ENCODE measurements at places on chromosomes 1 and 21.

GRCh38 chr1:26608895-26609294, 79.3 kb downstream of the RPS6KA1 start:
- DNase-seq = no peak

DNA sequence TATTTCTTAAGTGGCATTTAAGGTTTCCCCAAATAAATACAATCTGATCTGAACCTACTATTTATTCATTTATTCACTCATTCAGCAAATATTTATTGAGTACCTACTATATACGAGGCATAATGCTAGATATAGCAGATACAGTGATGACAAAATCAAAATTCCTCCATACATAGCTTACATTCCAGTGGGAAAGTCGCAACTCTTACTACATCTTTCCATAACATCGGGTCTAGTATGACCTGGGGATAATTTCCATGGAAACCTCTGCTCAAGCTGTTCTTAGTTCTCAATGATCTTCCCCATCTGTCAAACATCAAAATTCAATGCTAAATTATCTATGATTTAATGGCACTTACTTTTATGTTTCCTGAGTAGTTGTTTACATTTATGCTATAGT, 70.8 kb upstream of the PRKACB start:
- no peak for DNase-seq

DNA sequence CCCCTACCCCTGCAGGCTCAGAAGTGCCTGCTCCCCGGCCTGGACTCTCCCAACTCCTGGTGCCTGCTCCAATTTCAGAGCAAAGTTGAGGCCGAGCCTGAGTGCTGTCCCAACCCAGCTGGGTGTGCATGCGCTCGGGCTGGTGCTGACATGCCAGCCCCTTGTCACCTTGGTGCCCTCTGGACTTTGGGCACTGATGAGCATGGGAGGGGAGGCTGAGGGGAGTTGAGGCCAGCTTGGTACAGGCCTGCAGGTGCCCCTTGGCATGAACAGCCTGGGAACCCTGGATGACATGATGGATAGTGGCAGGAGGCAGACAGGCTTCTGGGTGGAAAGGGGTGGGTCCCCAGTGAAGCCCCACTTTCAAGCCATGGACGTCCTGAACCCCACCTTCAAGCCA, 366.1 kb upstream of the NEGR1 start:
- no peak for DNase-seq

DNA sequence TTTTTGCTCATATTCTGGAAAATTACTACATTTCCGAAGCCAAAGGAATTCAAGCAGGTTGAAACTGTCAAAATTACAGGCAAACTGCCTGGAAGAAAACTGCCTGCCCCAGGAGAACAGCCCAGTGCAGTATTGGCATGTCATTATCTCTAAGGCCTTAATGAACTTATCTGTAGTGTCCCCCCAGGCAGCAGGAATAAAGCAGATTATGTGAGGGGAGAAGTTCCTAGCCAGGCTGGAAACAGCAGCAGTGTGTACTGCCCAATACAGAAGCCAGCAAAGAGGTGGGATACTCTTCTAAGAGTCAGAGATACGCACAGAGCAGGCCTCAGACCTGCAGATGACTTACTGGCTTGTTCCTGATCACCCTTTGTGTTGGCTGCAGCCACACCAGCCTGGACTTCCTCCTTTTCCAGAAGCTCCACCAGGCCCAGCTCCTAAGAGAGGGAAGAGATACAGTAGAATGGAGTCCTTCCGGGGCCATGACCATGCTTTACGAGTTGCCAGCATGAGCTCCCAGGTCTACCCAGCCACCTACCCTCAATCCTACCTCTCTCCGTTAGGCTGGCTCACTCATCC, 11.7 kb downstream of the IQGAP3 start:
- DNase-seq = no peak

DNA sequence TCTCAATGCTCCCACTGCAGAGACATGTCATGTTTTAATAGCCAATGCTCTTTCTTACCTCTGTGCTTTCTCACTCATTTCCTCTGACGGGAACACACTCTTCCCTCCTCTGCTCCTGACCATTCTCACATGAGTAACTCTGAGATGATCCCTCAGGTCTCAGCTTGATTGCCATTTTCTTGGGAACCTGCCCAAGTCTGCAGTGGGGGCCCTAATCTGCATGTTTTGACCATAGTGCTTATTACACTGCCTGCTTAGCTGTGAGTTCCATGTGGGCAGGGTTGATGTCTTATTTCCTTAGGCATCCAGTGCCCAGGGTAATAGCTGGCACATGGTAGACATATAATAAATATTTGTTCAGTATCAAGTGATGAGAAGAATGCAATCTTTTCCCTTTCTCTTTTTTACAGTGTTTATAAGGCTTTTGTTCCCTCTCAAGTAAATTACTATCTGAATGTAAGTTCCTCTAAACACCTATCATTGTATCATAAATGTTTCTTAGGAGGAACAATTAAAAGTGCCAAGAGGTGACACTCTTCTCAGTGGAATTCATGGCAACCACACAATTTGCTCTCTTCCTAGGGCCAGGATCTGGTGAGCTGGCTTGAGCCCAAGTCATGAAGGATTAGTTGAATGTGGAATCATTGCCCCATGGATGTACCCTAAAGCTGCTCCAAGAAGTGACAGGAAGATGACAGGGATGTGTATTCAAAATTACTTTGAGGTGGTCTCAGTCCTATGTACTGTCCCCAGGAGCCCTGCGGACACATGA, 485.4 kb upstream of the USP24 start:
- no peak for DNase-seq

DNA sequence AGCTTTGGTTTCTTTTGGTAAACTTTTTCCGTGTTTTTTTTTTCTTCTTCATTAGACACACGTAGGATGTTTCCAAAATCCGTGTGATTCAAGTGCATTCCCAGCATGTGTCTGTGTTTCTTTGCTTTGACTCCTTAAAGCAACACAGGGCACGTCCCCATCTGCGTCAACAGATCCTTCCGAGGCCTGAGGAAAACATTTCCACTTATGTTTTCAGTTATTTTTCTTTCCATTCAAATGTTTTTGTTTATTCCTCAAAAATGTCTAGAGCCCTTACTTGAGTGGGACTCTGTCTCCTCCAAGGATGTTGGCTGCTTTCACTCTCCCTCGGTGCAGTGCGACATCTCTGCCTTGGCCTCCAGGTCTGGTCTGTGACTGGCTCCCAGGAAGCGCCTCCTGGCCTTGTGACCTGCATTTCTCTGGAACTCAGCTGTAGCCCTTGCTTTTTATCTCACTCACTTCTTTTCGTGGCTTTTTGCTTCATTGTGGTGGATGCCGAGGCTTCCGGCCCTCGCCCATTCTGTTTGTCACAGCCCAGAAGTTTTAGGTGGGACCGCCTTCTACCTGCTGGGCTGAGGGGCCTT, 31.3 kb upstream of the SLC19A1 start:
- DNase-seq = no peak

GRCh38 chr1:117164209-117164608, 42.7 kb upstream of the TRIM45 start:
- DNase-seq = no peak

GRCh38 chr1:57131701-57132394, 166.0 kb upstream of the C8B start:
- DNase-seq = no peak

DNA sequence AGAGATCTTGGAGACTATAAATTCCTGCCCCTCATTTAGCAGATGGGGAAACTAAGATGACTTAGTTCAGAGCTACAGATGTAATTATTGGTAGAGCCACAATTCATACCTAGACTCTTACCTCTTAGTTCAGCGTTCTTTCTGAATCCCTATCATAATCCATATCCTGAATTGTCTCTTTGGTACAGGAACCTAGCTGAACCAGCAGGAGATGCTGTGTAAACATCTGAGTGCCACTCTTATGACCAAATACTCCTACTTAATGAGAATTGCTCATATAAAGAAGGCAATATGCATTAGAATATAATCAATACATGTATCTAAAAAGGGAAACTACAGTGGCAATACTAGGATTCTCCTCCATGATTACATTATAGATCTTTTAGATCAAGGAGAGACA, 459.0 kb downstream of the SIPA1L2 start:
- no peak for DNase-seq

DNA sequence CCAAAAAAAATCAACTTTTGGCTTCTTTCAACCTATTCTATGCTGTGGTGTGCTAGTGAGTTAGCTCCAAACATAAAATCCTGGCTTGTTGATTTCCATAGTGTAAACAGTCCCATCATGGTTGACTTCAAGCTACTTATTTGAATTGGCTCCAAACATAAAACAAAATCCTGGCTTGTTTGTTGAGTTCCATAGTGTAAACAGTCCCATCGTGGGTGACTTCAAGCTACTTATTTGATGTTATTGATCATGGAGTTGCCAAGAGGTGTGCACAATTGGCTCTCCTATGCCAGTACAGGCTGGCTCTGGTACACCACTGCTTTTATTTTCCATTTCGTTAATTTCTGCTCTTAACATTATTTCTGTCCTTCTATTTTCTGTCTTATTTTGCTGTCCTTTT, 1.8 kb upstream of the COA6 start:
- no peak for DNase-seq

DNA sequence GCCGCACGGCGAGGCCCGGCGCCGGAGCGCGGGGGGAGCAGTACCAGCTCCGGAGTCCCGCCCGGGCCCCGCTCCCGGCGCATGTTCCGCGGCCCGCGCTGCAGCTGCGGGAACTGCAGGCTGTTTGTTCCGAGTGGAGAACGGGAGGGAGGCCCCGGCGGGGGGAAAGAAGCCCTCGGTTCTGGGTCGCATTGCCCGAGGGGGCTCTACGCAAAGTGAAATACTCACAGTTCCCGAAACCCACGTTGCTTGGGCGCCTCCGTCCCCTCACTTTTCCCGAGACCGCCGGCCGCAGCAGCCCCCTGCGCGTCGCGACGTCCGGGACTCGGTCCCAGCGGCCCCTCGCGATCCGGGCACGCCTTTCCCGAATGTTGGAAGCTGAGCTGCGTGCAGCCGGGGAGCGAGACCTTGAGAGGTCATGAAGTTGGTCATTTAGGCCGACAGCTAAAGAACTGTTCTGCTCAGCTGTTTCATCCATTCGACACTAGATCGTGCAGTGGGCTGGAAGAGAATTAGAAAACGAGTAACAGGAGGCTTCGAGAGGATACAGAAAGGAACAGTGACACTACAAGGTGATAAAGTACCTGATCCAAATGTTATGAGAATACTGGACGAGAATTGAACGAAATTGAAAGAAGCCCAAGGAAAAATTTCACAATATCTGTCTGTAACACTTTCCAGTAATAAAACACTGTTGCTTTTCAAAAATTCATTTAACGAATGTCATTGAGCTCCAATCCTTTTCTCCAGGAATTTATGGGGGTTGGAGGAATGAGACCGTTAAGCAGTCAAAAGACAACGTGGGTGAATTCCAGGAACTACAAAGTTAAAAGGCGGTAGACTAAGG, 657 bp upstream of the LIN9 start:
- DNase-seq = no peak

DNA sequence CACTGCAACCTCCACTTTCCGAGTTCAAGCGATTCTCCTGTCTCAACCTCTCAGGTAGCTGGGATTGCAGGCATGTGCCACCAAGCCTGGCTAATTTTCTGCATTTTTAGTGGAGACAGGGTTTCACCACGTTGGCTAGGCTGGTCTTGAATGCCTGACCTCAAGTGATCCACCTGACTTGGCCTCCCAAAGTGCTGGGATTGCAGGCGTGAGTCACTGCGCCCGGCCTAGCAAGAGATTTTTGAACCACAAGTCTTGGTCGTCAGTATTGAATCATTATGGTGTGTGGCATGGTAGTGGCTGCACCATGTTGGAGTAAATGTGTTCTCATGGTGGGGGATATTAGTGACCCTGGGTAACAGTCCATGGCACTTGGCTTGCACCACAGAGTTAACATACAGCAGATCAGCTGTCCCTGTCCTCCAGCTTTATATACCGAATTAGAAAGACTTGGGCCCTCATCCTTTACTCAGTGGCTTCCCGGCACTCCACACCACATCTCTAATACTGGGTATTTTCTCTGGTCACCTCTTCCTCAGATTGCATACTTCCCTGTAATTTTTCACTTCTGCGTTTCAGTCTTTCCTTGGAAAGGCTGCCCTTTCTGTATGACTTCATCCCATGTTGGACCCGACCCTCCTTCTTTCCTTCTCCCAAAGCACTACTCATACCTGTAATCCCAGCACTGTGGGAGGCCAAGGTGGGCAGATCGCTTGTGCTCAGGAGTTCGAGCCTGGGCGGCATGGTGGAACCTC, 25.1 kb downstream of the AK4 start:
- DNase-seq = no peak

DNA sequence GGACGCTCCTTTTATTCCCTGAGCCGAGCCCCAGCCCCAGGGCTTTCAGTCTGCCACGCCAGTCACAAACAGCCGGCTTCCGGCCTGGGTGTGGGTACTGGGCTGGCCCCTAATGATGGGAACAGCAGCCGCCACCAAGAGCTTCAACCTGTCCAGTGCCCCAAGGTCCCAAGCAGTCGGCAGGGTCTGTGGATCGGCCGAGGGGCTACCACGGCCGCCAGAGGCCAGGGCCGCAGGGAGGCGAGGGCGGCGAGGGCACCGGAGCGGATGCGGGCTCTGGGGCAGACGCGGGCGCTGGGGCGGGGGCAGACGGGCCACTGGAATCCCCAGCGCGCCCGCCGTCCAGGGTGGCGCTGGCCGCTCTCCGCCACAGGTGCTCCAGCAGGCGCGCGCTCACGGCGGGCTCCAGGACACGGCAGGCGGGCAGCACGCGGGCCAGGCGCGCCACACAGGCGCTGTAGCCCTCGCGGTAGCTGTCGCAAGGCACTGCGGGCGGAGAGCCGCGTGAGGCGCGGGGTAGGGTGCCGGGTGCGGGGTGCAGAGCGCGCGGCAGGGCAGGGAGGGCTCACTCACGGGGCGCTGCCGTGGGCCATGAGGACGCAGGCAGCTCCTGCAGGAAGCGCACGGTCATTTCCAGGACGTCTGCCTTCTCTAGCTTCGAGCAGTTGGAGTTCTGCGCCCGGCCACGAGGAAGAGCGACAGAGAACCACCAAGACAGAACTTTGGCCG, 887 bp downstream of the HES2 start:
- no peak for DNase-seq

GRCh38 chr1:78355656-78356055, 135.1 kb upstream of the PTGFR start:
- no peak for DNase-seq

GRCh38 chr1:39639305-39640130, at the start of gene HEYL:
Gene HEYL, minus strand, starts transcription at chr1:39639643. Its CDS starts 18 bp downstream, at chr1:39639625.
- DNase-seq = peak; percentile 56

- no peak for DNase-seq
Observed at GRCh38 chr1:153778051-153778823, 3.0 kb downstream of the SLC27A3 start.

GRCh38 chr1:96995351-96995750, 273.8 kb downstream of the PTBP2 start:
- DNase-seq = no peak

GRCh38 chr1:220198186-220199005, 73.9 kb downstream of the RAB3GAP2 start:
- no peak for DNase-seq

DNA sequence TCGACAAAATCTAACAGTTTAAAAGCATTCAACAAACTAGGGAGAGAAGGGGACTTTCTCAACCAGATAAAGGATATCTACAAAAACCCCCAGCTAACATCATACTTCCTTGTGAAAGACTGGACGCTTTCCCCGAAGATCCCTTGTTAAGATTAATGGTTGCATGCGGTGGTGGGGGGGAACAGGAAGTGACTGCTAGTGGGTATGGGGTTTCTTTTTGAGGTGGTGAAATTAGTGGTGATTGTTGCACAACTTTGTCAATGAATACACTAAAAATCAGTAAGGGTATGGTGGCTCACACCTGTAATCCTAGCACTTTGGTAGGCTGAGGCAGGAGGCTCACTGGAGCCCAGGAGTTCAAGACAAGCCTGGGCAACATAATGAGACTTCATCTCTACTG, 26.9 kb upstream of the EYA3 start:
- peak; percentile 25 for DNase-seq

All from activated CD4-positive, alpha-beta T cell treated with anti-CD3 and anti-CD28 coated beads for 24 hours (primary cell).